ENCODE measurements at places on chromosomes 7 and 10.
A peak's percentile ranks its signal among the peaks of the same experiment; 100 is the strongest.

GRCh38 chr7:139623518-139623917, 100.0 kb downstream of the CLEC2L start:
- peak; percentile 37 for DNase-seq

GRCh38 chr7:99381664-99382075, 7.1 kb downstream of the ARPC1B start:
- no peak for DNase-seq

DNA sequence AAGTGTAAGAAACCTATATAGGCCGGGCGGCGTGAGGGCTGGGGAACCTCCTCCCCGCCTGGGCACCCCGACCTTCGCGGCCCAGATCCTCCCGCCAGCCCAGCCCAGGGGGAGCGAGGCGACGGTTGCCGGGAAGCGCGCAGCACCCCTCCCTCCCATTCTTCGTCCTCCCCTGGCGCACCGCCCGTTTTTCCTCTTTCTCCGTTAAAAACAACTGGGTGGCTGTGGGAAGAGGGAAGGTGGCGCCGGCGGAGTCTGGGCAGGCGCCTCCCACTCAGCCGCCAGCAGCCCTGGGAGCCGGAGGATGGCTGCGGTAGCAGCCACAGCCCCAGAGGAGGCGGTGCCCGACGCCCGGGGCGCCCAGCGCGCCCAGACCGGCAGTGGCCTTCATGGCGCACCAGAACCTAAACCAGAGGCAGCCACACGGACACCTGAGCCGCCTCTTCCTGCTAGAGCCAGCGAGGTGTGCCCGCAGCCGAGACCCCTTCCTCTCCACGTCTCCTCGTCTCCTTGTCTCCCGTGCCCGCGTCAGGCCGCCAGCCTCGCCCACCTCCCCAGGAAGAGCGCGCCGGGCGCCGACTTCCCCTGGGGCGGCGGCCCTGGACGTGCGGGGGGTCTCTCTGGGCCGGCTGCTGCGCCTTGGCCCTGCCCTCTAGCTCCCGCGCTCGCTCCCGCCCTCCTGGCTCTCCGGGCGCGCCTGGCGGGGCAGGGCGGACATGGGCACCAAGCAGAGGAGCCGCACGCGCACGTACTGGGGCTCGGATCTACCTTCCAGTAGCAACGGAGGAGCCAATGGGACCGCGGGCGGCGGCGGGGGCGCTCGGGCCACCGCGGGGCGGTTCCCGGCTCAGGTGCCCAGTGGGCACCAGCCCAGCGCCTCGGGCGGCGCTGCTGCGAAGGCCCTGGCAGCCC, 32.8 kb upstream of the SFTPD start:
- peak; percentile 40 for DNase-seq

- DNase-seq = no peak
These were observed 119.3 kb downstream of the CUX1 start for GRCh38 chr7:101936611-101937231.

DNA sequence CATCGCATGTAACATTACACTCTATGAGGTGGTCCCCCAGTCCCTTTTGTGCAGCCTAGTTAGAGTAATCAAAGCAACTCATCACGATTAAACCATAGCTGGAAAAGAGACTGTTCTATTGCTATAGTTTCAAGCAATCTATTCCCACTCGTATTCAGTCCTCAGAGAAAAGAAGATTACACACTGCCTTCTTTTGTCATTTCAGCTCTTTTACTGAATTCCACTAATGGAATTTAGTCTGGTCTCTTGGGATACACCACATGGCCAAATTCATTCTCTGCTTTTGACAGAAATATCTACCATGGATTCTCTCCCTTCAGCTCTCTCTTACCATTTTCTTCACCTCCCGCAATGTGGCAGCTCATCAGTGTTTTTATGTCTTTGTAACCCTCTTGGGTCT, 108.9 kb upstream of the HDAC9 start:
- no peak for DNase-seq

DNA sequence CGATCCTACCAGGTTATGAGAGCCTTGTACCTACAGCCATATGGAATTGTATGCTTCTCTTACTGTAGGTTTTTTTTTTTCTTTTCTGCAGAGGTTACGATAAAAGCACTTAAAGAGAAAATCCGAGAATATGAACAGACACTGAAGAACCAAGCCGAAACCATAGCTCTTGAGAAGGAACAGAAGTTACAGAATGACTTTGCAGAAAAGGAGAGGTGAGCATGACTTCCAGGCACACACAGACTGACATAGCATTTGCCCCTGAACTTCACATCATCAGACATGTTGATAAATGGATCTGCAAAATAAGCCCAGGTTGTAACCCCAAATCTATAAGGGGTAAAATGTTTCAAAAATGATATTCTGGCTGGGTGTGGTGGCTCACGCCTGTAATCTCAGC, 182.4 kb upstream of the SH2B2 start:
- no peak for DNase-seq

DNA sequence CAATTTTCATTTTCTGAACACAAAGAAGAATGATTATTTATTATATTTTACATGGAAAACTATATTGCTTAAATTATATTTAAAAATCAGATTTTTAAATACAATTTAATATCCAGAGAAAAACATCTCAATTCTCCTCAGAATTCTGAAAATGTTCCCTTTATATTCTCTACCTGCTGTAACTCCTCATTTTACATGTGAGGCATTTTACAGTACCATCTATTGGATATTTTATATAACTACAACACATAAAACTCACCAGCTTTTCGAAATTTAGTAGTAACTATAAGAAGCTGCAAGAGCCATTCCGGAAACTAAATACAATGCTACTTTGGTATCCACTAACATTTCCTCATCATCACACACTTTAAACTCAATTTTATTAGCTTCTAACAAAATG, 264.6 kb downstream of the DGKB start:
- DNase-seq = no peak

GRCh38 chr10:93799155-93799708, 41.5 kb downstream of the LGI1 start:
- DNase-seq = no peak

GRCh38 chr10:119413093-119413453, 129.4 kb downstream of the RGS10 start:
- no peak for DNase-seq

DNA sequence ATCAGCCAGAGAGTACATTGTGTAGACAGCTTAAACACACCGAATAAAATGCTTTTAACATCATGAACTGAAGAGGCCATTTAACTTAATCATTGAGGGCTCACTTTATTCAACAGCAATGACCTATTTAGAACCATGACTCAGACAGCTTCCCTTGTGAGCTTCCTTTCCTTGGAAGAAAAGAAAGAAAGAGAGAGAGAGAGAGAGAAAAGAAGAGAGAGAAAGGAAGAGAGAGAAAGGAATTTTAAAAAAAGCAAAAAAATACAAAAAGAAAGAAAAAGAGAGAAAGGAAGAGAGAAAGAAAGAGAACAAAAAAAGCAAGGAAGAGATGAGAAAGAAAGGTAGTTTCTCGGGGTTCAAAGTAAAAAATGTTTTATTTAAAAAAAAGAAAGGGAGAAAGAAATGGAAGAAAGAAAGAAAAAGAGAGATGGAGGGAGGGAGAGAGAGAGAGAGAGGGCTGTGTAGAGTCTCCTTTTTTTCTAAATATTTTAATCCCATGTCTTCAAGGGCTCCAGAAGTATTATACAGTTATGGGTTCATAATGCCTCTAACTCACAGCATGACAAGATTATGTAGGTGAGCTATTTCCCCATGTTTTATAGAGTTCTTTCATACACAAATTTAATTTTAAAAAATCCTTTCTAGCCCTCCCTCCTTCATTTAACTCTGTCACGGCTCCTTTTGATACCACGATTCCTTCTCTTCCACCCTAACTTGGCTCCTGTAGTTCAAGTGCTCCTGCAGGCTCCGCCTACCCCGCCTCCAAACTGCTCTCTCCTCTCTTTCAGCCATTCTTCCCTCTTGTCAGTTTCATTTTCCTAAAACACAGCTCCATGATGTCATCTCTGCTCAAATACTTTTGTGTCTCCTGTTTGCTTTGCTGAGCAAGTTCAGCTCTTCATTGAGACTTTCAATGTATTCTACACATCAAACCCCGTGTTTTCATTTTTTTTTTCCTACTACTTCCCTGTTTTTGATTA, 85.5 kb downstream of the PRTFDC1 start:
- no peak for DNase-seq

DNA sequence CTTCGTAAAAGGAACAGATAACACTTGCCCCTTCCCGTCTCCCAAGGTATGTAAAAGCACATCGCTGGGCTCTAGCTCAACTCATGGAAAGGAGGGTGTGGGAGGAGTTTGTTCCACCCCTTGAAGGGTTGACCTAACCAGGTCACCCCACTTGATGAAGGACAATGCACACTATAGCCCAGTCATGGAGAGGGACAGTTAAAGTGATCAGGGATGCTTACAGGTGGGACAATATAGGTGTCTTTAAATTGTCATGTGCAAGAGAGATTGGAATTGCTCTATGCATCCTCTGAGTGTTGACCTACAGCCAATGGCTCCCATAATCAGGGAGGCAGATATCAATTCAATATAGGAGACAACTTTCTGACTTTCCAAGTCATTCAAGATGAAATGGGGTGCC, 448.2 kb downstream of the GRID1 start:
- DNase-seq = no peak

DNA sequence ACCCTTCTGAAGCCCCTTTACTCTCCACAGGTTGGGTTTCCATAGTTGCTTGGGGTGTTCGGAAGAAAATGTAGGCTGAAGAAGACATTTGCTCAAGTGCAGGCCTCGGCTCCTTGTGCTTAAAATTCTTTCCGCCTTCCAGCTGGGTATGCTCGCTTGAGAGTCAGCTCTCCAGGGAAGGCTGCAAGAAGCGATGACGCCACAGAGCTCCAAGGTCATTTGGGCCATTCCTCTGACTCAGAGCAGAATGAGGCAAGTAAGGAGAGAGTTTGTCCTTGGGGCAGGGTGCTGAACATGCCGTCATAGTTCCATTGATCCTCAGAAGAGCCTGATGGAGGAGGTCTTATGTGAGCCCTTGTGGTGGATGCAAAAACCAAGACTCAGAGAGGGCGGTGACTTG, 27.4 kb upstream of the HSPA12A start:
- no peak for DNase-seq

GRCh38 chr7:66517212-66517909, 111.3 kb upstream of the KCTD7 start:
- no peak for DNase-seq

DNA sequence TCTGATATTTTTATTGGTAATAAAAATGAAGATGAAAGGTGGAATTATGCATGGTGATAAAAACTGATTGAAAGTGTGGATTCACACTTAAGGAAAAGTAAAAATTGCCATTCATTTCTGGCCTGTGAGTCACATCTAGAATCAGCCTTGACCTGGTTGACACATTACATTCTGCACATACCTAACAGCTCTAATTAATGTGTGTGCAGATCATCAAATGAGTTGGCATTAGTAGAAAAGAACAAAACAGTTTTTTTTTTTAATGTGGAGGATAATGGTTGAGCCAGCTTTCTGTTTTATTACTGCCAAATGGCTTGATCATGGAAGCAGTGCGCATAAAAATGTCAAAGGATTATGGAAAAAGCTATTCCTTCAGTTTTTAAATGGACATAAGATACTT, 142.6 kb upstream of the TMEM196 start:
- no peak for DNase-seq

GRCh38 chr10:36538953-36539586, 586.3 kb upstream of the ANKRD30A start:
- DNase-seq = no peak

DNA sequence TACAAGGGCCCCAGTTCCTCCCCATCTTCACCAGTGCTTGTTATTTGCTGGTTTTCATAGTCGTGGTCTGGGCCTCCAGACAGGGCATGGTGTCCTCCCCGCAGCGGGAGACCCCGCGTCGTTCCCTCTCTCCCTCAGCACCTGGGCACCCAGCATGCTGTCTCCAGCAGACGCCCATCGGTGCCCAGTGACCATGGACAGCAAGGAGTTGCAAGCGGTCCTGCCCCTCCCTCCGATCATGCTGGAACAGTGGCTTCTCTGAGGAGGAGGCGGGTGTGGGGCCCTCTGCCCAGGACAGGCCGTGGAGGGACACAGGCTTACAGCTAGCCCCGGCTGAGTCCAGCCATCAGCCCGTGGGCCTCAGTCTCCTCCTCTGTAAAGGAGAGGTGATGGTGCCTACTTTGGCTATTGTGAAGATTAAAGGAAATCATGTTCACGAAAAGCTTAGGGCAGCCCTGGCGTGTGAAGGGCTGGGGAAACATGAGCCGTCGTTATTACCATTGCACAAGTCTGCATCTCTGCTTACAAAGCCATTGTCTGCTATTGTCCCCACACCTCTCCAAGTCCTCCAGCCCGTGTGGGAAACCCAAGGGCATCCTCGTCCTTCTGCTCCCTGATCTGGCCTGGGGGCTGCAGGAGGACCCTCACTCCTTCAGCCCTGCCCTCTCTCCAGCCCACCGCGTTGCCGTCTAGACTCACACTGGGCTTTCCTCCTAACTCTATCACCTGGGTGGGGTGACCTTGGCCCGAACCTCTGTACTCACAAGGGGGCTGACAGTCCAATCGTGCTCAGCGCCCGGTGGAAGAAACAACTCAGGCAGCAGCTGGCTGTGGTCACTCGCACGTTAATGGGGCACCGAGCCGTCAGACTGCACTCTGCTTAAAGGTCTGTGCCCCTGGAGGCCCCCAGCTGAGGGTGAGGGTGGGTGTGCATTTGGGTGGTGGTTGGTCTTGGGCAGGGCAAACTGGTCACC, 29.9 kb downstream of the EN2 start:
- DNase-seq = no peak
